Hindlimb muscle (tissue), 1 donor: ENCODE measurements at places on chromosomes 1 and 21.
A peak's percentile ranks its signal among the peaks of the same experiment; 100 is the strongest.

DNA sequence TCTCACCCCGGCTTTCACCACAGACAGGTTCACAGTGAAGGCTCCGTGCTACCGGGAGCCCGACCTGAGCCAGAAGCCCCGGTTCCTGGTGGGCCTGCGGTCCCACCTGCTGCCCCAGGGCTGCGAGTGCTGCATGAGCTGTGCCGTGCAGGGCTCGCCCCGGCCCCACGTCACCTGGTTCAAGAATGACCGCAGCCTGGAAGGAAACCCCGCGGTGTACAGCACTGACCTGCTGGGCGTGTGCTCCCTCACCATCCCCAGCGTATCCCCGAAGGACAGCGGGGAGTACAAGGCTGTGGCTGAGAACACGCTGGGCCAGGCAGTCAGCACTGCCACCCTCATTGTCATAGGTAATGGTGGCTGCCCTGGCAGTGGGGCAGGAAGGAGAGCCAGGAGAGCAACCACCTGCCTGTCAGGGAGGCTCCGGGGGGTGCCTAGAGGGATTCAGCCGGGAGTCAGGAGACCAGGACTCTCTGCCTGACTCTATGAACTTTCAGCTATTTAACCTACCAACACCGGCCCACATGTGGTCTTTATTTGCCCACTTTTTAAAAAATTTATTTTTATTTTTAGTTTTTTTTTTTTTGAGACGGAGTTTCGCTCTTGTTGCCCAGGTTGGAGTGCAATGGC, 36.4 kb downstream of the IGFN1 start:
- no peak for DNase-seq

DNA sequence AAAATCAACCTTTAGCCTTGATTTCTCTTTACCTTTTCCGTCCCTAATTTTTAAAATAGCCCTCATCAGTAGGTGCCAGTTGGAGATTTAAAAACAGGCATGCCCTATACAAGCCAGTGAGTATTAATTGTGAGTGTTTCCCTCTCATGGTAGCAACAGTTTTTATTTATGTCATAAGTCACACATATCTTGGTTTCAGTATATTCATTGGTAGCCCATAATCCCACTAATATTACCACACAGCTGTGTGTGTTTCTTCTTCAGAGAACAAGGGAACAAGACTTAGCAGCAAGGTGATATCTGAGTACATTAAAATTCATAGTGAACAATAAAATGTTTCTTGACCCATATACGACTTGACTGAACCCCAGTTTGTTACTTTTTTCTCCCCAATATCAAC, 68.6 kb upstream of the HSPA13 start:
- DNase-seq: no peak

DNA sequence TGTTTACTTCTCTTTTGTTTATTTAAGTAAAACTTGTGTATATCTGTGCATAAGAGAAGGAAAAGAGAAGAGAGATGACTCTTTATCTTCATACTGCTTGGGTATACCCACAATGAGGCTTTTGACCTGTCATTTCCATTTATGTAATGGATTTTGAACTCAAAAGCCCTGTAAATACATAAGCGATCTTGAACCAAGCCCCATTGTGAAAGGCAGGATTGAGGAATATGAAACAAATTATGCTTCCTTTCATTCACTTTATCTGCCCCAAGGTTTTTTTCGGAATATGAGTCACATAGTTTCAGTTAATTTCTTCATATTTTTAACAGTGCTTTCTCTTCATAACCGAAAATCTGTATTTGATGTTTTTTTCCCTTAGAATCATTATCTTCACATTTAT, 21.4 kb downstream of the CNST start:
- no peak for DNase-seq

DNA sequence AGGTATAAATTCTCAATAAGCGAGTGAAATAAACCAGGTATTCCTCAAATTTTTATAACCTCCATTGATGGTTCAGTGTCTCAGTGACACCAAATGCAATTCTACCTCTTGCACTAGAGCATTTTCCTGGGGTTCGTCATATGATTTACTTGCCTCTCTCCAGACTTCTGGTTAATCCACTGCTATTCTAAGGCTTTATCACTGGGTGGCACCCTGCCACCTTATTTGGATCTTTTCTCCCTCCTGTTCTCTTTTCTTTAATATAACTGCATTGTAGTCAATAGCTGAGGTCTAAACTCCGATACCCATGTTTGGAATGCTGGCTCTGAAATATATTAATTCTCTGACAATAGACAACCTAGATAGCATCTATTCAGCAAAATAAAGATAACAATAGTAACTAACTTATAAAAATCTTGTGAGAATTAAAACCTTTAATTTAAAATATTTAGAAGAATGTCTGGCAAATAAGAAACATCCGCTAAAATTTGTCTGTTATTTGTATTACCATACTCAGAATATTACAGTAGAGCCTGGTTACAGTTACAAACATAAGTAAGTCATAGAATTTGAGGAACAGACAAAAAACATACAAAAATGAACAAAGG, 436.4 kb downstream of the PLA2G4A start:
- DNase-seq: peak; percentile 6

DNA sequence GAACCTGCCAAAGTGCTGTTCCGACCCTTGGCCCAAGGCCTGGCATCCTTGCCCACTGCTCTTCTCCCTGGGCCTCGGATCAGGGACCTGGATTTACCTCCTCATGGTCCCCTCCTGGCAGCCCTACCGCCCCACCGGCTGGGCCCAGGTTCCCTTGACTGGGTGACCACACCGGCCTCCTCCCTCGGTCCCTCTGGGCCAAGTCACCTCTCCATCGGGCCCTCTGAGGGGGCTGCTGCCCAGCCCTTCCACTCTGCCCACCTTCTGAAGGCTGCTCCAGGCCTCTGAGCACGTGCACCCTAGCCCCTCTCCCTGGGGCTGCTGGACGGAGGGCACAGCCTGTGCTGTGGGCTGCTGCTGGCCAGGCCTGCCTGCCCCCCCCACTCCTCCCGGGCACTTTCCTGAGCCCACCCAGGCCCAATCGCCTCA, 9.3 kb upstream of the MMEL1 start:
- no peak for DNase-seq

- DNase-seq: no peak
Measured at GRCh38 chr1:116309090-116309870, 63.8 kb upstream of the ATP1A1 start.

DNA sequence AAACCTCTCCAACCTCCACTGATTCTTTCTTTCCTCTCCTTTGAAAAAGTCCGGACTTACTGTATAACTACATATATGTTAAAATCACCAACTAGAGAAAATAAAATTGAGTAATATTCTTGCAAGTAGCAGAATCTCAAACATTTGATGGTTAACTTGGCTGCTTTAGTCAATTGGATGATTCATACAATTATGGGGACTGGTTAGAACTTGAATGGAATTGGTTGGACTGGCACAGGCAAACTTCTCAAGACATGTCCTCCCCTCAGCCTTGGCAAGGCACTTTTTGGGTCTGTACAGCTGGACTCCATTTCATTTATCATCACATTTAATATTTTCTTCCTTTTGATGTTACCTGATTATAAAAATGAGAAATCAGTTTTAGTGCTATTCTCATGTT, 6.5 kb downstream of the WLS start:
- no peak for DNase-seq

DNA sequence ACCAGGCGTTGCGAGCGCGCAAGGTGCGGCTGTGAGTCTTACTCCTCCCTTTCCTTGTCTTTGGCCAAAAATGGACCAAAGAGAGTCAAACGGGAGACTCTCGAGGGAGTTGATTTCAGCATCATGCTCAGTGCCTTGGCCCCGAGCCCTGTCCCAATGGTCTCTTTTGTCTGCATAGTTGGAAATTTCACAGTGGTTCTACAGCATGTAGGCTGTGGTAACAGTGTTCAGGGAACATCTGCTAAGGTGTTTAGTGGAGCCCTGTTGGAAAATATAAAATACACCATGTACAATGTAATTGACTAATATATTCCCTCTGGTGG, 2.7 kb downstream of the CACNA1E start:
- no peak for DNase-seq

DNA sequence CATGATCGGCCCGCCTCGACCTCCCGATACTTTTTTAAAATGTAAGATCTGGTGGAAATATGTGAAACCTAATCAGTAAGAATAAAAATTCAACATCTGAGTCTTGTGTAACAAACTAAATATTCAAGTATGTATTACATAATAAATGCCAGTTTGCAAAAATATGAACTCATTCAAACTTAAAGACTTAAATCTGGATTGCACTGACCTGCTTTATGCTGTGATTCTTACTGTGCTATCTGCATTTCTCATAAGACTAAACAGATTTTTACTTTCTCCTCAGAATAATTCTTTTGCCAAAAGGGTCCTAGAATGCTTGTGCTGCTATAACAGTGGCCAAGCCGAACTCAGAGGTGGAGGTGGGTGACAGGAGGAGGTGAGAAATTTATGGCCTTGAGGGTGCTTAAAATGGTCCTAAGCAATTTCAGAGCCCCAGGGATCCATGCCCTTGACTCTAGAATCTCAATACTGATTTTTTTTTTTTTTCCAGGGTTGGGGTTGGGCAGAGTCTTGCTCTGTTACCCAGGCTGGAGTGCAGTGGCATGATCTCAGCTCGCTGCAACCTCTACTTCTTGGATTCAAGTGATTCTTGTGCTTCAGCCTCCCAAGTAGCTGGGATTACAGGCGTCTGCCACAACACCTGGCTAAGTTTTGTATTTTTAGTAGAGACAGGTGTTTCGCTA, 38.2 kb downstream of the IL23R start:
- no peak for DNase-seq

DNA sequence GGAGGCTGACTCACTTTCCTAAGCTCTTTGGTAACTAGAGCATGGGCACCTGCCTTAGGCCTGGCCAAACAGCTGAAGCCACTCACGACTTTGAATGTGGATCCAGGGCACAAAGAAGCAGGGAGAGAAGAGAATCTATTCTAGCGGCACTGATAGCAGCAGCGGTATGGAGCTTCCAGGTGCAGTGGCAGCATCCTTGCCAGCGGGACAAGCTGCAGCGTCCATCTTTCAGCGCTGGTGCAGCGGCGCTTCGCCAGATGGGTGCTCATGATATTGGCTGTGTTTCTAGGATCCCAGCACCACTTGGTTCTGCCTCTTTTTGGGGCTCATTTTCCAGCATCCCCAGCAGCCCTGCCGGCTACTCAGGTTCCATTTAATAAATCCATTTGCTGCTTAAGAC, 184.2 kb downstream of the SLC44A5 start:
- DNase-seq: no peak
